IMR-90 (cell line): ENCODE measurements at places on chromosomes 4 and X. TPM values are rescaled to one million over a fixed set of nuclear protein-coding genes. Genes with fewer than 3 reads are reported as not detected.

GRCh38 chrX:79270401-79270800 is 96.7 kb downstream of the ITM2A start:
- no peak for DNase-seq

- no peak for DNase-seq
Measured at GRCh38 chr4:186958726-186959350, 235.2 kb upstream of the FAT1 start.

GRCh38 chr4:5874811-5875449 is 18.0 kb downstream of the CRMP1 start:
- DNase-seq, result peak; percentile 44

- DNase-seq, result no peak
Measured at GRCh38 chr4:153755186-153755585, 4.6 kb downstream of the RNF175 start.

The ARL13A gene
- total RNA-seq, result not detected in 2 replicates

The DOK7 gene
- not detected in 2 replicates for total RNA-seq

DNA sequence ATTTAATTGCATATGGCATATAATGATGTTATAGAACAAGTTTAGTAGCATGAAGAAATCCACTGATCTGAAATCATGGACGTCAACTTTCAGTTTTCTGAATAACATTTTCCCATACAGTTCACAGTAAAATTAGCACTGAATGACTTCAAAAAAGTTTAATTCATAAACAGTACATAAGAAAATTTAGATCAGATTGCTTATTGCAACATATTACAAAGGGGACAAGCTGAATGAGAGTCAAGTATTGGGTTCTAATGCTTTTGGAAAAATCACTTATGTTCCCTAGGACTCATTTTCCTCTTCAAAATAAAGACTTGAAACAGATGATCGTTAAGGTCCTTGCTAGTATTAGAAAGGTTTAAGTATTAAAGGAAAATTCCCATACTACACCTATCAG is 898.3 kb upstream of the INTU start:
- no peak for DNase-seq

- peak; percentile 86 for DNase-seq
Measured at GRCh38 chr4:120085705-120086104, 19.1 kb upstream of the MAD2L1 start.

The ATP8A1 gene
- total RNA-seq, result 0.36 and 0.83 TPM in 2 replicates

The POF1B gene
- not detected in 2 replicates for total RNA-seq

GRCh38 chrX:106467422-106467821 is 144.4 kb upstream of the RADX start:
- no peak for DNase-seq

The NALF2 gene
- not detected in 2 replicates for total RNA-seq

The RPA4 gene
- total RNA-seq, result 1.9 and 2.5 TPM in 2 replicates

The CT45A7 gene
- not detected in 2 replicates for total RNA-seq
